ENCODE measurements at places on chromosomes 13 and 19.

GRCh38 chr19:38316477-38317067, 825 bp upstream of the YIF1B start:
- H3K36me3 ChIP-seq: no peaks in the 10 kb centered on the region
- peaks cover 52% of the 10 kb centered on the region for H3K4me1 ChIP-seq
- no peak for DNase-seq
- H3K27ac ChIP-seq: peak overlapping the region; percentile 82

DNA sequence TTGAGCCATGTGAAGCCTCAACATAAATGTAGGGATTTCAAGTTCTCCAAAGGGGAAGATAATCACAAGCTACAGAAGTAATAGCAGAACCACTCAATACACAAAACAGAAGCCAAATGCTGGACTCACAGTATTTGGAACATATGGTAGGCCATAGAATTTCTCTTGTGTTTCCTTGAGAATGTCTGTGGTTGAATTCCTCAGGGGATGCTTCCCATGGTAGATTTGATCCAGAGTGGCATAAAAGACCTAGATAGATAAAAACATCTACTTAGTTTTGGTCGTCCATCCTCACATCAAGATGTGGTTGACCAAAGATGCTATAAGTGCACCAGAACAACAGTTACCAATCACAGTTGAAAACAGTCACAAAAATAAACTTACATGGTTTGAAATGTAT, 83.4 kb downstream of the MIPEP start:
- H3K4me1 ChIP-seq: peaks cover 4% of the 10 kb centered on the region
- DNase-seq: no peak
- H3K27me3 ChIP-seq: no peaks in the 10 kb centered on the region
- no peak overlapping the region for H3K4me3 ChIP-seq
- H3K27ac ChIP-seq: no peak overlapping the region

DNA sequence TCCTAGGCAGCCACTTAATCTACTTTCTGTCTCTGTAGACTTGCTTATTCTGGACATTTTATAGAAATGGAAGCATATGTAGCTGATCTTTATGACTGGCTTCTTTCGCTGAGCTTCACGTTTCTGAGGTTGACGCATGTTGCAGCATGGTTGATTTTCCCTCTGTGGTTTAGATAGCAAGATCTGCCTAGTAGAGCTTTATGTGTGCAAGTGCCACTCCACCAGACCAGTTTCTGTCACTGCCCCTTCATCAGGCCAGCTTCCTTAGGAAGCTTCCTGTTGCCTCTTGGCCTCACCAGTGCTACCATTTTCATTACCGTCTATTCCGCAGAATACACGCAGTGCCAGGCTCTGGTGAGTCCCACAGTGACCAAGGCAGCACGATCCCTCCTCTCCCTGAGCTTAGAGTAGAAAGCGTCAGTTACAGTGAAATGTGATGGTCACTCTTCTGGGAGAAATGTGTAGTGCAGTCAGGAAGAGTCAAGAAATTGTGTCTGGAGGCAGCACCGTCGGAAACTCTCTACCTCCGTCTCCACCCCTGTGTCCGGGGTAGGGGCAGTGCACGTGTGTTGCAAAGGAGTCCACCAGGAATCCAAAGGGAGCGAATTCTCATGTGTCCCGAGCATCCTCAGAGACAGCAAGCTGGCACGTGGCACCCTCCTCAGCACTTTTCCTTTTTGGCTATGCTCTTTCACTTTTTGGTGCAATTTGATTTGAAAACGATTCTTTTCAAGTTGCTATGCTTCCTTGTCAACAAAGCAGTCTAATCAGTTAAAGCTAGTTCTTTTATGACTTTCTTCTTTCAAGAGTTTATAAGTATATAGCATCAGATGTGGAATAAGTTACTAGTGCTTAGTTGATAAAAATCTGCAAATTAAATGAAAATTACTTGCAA, 45.4 kb upstream of the GPR183 start:
- H3K4me1 ChIP-seq: peaks cover 83% of the 10 kb centered on the region
- no peaks in the 10 kb centered on the region for H3K27me3 ChIP-seq
- peak overlapping the region; percentile 69 for H3K4me3 ChIP-seq
- H3K27ac ChIP-seq: peak overlapping the region; percentile 99

DNA sequence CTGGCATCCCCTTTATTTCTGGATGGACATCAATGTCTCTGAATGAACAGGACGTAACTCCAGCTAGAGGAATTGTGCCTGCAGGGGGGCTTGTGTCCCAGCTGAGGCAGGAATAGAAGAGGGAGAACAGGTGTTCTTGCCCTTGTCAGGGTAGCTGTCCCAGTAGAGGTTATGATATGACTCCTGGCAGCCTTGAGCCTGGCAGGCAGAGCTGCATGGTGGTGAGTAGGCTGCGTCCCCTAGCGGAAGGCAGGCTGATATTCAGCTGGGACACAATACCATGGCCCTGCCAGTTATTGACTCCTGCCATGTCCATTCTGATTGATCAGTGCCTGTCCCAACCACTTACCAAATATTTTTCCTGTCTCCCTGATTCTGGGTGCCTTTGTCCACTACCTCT, 197.2 kb downstream of the RAP2A start:
- H3K4me3 ChIP-seq: no peak overlapping the region
- H3K4me1 ChIP-seq: no peaks in the 10 kb centered on the region
- peaks cover 3% of the 10 kb centered on the region for H3K27me3 ChIP-seq
- DNase-seq: no peak
- H3K36me3 ChIP-seq: no peaks in the 10 kb centered on the region
- no peak overlapping the region for H3K27ac ChIP-seq

- peaks cover 10% of the 10 kb centered on the region for H3K36me3 ChIP-seq
- peaks cover 12% of the 10 kb centered on the region for H3K4me1 ChIP-seq
- H3K27ac ChIP-seq: no peak overlapping the region
- no peak for DNase-seq
- no peak overlapping the region for H3K4me3 ChIP-seq
Measured at GRCh38 chr13:50214514-50214913, 199.3 kb downstream of the KCNRG start.

DNA sequence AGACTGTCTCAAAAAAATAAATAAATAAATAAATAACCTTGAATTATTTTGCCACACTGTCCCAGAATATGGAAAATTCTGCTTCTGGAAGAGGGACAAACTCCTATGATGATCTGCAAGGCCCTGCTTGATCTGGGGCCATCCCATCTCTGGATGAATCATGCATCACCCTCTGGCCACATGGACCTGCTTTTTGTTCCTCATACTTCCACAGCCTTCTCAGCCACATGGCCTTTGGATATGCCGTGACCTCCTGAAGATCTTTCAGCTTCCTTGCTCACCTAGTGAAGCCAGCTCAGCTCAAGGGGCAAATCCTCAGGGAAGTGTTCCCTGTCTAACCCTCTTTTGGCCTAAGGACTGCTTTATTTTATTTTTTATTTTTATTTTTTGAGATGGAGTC, 10.3 kb downstream of the IER2 start:
- DNase-seq: no peak
- peaks cover 81% of the 10 kb centered on the region for H3K4me1 ChIP-seq
- H3K27ac ChIP-seq: peak overlapping the region; percentile 74
- no peaks in the 10 kb centered on the region for H3K36me3 ChIP-seq

- H3K4me1 ChIP-seq: no peaks in the 10 kb centered on the region
- H3K36me3 ChIP-seq: no peaks in the 10 kb centered on the region
- no peak overlapping the region for H3K4me3 ChIP-seq
- H3K27ac ChIP-seq: no peak overlapping the region
- H3K27me3 ChIP-seq: no peaks in the 10 kb centered on the region
Measured at GRCh38 chr13:50668049-50668448, 175.4 kb downstream of the DLEU7 start.

DNA sequence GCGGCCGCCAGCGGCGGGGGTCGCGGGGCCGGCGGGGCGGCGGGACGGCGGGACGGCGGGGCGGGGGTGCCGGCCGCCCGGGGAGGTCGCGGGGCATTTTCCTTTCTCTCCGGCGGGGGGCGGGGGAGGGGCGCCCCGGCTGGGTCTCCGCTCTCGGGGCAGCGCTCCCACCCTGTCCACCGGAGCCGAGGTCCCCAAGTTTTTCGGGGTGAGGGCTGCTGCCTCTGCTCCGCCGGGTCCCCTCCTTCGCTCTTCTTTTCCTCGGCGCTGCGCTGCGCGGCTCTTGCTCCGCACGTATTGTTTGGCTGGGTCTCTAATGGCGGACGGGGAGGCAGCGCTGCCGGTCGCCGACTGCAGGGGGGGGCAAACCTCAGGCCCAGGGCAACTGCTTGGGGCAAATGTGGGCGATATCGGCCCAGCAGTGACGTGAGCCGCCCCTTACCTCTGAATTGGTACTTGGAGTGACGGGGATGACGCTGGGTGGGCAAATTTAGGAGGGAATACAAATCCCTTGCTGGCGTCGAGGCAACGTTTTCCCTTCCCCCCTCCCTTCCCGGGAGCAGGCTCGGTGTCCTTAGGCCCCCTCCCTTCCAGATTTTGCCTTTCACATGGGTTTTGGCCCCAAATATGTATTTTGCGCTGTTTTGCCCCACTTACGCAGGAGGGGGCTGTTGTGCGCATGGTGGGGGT, 759 bp downstream of the ZMYM2 start:
- no peaks in the 10 kb centered on the region for H3K27me3 ChIP-seq
- peaks cover 44% of the 10 kb centered on the region for H3K4me1 ChIP-seq
- peak overlapping the region; percentile 93 for H3K4me3 ChIP-seq

DNA sequence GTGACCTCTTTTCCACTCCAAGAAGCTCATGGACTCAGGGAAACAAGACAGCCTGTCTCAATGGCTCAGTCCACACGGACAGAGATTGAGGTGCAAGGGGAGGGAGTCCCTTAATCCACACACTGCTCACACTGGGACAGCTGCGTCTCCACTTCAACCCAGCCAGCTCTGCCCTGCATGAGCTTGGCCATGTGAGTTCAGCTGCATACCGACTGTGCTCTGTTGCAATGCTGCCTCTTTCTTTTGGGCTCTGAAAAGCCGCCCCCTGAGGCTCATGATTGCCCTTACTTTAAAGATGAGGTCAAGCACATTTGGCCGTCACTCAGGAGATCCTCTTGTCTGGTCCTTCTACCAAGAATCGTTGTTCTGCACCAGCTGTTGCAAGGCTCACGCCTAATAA, 64.8 kb upstream of the KCTD15 start:
- no peaks in the 10 kb centered on the region for H3K4me1 ChIP-seq
- H3K4me3 ChIP-seq: no peak overlapping the region
- H3K27ac ChIP-seq: no peak overlapping the region
- H3K27me3 ChIP-seq: peaks cover 2% of the 10 kb centered on the region
- no peaks in the 10 kb centered on the region for H3K36me3 ChIP-seq

DNA sequence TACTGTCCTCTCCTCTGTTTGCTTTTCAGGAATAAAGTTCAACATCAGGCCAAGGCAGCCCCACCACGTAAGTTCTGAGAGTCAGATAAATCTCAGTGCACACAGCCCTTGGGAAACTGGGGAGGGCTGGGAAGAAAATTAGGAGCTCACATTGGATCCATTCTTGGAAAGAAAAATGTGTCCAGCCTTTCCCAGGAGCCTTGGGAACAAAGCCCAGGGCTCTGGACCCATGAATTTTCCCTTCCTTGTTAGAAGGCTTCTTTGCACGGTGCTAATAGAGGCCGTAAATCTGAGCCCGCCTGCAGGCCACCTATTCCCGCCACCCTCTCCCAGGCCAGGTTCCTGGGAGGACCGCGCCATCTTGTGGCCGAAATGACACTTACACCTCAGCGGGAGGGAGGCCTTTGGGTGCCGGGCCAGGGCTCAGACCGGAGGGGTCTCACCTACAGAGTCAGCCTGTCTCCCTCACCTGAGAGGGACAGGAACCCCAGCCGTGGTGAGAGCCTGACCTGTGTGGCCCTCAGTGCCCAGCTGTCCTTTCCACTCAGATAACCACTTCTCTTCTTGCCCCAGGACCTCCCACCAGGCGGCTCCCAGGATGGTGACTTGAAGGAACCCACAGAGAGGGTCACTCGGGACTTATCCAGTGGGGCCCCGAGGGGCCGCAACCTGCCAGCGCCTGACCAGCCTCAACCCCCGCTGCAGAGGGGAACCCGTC, 25.1 kb upstream of the KCTD15 start:
- peak; percentile 77 for DNase-seq
- H3K27ac ChIP-seq: no peak overlapping the region
- H3K36me3 ChIP-seq: no peaks in the 10 kb centered on the region

DNA sequence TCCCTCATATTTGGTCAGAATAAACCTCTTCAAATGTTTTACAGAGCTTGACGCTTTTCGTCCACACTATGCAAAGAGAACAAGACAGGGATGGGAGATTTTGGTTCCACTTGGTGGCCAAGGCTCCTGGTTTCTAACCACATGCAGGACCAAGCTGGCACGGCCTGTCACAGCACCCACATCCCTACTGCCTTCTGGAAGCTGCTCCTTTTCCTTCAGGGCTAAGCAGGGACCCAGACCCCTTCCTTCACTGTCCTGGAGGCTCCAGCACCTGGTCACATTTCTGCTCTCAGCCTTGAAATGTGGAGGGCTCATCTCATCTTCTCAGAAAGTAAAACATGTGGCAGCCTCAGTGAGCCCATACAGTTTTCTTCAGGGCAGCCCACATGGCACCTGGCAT, 50.4 kb upstream of the ARHGEF7 start:
- H3K4me1 ChIP-seq: peaks cover 5% of the 10 kb centered on the region
- H3K27me3 ChIP-seq: peaks cover 38% of the 10 kb centered on the region
- H3K27ac ChIP-seq: no peak overlapping the region
- H3K36me3 ChIP-seq: no peaks in the 10 kb centered on the region
- no peak overlapping the region for H3K4me3 ChIP-seq

DNA sequence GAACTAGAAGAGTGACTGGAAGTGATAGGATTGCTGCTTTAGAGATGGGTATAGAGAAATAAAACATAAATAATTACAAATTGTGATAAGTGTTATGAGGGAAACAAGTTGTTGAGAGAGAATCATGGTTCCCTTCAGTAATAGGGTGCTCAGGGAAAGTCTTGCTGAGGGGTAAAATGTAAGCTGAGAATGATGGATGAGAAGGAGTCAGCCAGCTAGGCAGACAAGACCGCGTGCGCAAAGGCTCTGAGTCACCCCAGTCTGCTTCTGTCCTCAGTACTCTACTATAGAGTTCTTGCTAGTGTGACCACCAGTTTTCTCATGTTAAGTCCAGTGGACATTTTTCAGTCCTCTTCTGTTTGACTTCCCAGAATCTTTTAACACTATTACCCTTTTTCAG, 39.5 kb downstream of the PCCA start:
- no peak for DNase-seq
- H3K4me1 ChIP-seq: peaks cover 28% of the 10 kb centered on the region
- H3K27ac ChIP-seq: no peak overlapping the region
- no peaks in the 10 kb centered on the region for H3K27me3 ChIP-seq

DNA sequence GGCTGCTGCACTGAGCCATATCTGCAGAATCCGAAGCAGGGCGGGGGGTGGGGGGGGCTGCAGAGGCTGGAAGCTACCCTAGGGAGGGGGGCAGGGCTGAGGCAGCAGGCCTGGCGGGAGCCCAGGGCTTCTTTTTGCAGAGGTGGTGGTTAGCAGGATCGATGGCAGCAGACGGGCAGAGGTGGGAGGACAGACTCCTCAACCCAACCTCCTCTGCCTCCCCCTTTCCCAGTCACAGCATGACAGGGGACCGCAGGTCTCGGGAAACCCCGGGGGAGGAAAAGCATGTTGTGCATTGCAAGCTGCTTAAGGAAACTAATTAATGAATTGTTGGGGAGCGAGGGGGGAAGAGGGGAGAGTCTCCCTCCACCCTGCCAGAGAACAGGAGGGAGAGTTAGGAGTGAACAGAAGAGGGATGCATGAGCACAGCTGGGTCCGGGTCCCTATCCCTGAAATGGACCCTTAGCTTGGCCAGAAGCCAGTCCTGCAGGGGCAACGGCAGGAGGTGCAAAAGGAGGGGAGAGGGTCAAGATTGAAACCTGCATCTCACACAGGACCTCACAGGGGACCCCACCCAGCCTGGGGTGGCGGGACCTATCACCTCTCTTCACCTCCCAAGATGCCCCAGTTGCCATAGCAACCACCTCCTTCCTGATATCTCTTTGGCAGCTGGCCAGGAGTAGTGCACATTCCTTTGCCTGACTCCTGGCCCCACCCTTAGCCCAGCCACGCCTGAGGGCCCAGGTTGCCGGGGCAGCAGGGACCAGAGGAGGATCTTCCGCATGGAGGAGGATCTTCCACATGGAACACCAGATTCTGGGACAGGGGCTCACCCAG, 1.8 kb downstream of the FXYD7 start:
- no peaks in the 10 kb centered on the region for H3K36me3 ChIP-seq
- peaks cover 15% of the 10 kb centered on the region for H3K27me3 ChIP-seq
- H3K27ac ChIP-seq: no peak overlapping the region
- DNase-seq: no peak
